Smooth muscle cell of the coronary artery (primary cell): ENCODE measurements at places on chromosomes 16 and 17. TPM values are rescaled to one million over a fixed set of nuclear protein-coding genes. Genes with fewer than 3 reads are reported as not detected.

PRSS33 gene
- not detected in 2 replicates for total RNA-seq

NAGS gene
- 0.59 and 0.98 TPM in 2 replicates for total RNA-seq

DRC3 gene
- 0.83 and 3.0 TPM in 2 replicates for total RNA-seq

CDH11 gene
- total RNA-seq = 983 and 1,255 TPM in 2 replicates

SLC7A6OS gene
- 12.4 and 20.4 TPM in 2 replicates for total RNA-seq

ACSM3 gene
- total RNA-seq = 0.59 and 0.90 TPM in 2 replicates

TLCD3B gene
- total RNA-seq = not detected in 2 replicates

CCT6B gene
- total RNA-seq = 0.23 and 1.1 TPM in 2 replicates

SOX8 gene
- 0.45 TPM in 1 of 2 replicates, not detected in the other for total RNA-seq

KCNH4 gene
- total RNA-seq = 0.12 TPM in 1 of 2 replicates, not detected in the other

ZNF785 gene
- total RNA-seq = 6.3 and 6.8 TPM in 2 replicates

NUTF2 gene
- total RNA-seq = 79.6 and 157 TPM in 2 replicates

ARL6IP1 gene
- total RNA-seq = 188 and 303 TPM in 2 replicates

KRTAP17-1 gene
- total RNA-seq = not detected in 2 replicates

BICDL2 gene
- under 0.01 and 0.08 TPM in 2 replicates for total RNA-seq

LDHD gene
- total RNA-seq = 0.12 and 2.0 TPM in 2 replicates

HOXB3 gene
- 0.59 and 2.6 TPM in 2 replicates for total RNA-seq

C17orf113 gene
- under 0.01 and 0.15 TPM in 2 replicates for total RNA-seq

NTN1 gene
- 0.08 and 4.0 TPM in 2 replicates for total RNA-seq

POLR3K gene
- total RNA-seq = 4.9 and 5.0 TPM in 2 replicates

PPP1R1B gene
- total RNA-seq = 3.0 TPM in 1 of 2 replicates, not detected in the other

TOX3 gene
- not detected in 2 replicates for total RNA-seq

ROGDI gene
- total RNA-seq = 8.3 and 16.6 TPM in 2 replicates

CPNE7 gene
- 2.9 and 9.1 TPM in 2 replicates for total RNA-seq

FAM20A gene
- 0.08 and 46.5 TPM in 2 replicates for total RNA-seq

KRT24 gene
- total RNA-seq = not detected in 2 replicates

ZNF629 gene
- 3.3 and 6.8 TPM in 2 replicates for total RNA-seq

PROCA1 gene
- total RNA-seq = 0.90 and 1.4 TPM in 2 replicates

SLC16A5 gene
- 0.60 and 2.8 TPM in 2 replicates for total RNA-seq

KRT31 gene
- total RNA-seq = not detected in 2 replicates

CLEC18B gene
- total RNA-seq = 0.47 and 4.1 TPM in 2 replicates

OR4D1 gene
- total RNA-seq = not detected in 2 replicates

TBC1D3K gene
- not detected in 2 replicates for total RNA-seq

MT4 gene
- total RNA-seq = not detected in 2 replicates

SLC16A6 gene
- 0.15 and 2.2 TPM in 2 replicates for total RNA-seq

SLC5A10 gene
- under 0.01 and 0.47 TPM in 2 replicates for total RNA-seq

MSRB1 gene
- total RNA-seq = 4.8 and 8.5 TPM in 2 replicates

ARHGDIA gene
- 31.6 and 123 TPM in 2 replicates for total RNA-seq

HS3ST2 gene
- total RNA-seq = not detected in 2 replicates

HLF gene
- total RNA-seq = under 0.01 and 0.23 TPM in 2 replicates

CACNG5 gene
- total RNA-seq = not detected in 2 replicates

SMIM36 gene
- not detected in 2 replicates for total RNA-seq

FAM117A gene
- total RNA-seq = 2.1 TPM in 2 replicates

GCGR gene
- total RNA-seq = not detected in 2 replicates

CDRT4 gene
- total RNA-seq = 0.59 and 1.5 TPM in 2 replicates

SMIM5 gene
- total RNA-seq = not detected in 2 replicates

TSNAXIP1 gene
- total RNA-seq = 1.2 and 1.9 TPM in 2 replicates

KRT28 gene
- not detected in 2 replicates for total RNA-seq

SMPD3 gene
- total RNA-seq = not detected in 2 replicates

GAS7 gene
- total RNA-seq = 0.53 and 17.0 TPM in 2 replicates

TAC4 gene
- total RNA-seq = not detected in 2 replicates

RAB11FIP4 gene
- total RNA-seq = 0.15 and 18.3 TPM in 2 replicates

EFCAB3 gene
- total RNA-seq = not detected in 2 replicates

PDILT gene
- total RNA-seq = not detected in 2 replicates

NOS2 gene
- not detected in 2 replicates for total RNA-seq

VMP1 gene
- total RNA-seq = 125 and 227 TPM in 2 replicates
